ENCODE measurements at places on chromosomes 16 and 17.

DNA sequence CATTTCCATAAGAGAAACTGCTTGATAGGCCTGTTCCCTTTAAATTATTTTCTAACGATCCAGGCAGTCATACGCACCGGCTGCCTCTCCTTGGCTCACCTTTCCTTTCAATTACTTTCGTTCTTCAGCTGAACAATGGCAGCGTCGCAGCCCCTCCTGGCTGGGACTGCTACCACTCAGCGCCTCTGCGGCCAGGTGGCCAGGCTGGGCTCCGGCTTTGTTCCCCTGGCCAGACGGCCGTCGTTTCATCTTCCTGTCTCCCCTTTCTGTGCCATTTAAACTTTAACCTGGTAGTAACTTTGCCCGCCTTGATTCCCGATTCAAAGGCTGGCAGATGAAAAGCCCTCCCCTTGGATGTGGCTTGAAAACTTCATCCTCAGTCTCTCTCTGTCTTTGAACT, 79.0 kb downstream of the C16orf78 start:
- DNase-seq = no peak

DNA sequence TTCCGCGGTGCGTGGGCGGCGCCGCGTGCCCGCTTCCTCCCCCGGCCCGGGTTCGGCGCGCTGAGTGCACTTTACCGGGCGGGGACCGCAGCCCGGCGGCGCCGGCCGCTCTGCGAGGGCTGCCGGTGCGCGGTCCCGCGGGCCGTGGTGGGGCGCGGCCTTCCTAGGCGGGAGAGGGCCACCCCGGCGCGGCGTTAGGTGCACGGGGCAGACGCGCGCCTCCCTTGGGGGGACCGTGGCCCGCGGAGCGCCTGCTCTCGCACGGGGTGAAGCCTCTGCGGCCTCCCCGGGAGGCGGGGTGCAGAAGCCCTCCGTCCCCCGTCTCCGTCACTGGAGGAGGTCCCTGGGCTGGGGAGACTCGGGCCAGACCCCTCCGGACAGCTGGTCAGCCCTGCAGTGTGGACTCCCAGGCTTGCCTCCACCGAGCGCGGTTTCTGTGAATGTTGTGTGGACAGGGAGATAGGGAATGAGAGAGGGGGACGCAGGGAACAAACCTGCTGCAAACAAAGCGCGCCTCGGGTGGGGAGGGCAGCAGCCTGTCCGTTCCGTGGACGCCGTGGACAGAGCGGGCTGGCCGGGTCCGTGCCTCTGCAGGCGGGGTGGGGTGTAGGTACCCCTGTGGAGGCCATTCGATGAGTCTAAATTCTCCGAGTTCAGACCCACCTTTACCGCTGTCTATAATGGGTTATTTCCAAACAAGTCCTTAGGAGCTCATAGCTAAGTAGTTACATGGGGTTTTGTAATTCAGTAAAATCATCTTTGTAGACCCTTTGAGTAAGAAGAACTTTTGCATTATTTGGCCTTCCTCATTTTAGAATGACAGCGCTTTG, 721 bp downstream of the TBCD start:
- no peak for DNase-seq

- DNase-seq = no peak
Observed at GRCh38 chr17:42290577-42290976, 2.3 kb downstream of the STAT5A start.

DNA sequence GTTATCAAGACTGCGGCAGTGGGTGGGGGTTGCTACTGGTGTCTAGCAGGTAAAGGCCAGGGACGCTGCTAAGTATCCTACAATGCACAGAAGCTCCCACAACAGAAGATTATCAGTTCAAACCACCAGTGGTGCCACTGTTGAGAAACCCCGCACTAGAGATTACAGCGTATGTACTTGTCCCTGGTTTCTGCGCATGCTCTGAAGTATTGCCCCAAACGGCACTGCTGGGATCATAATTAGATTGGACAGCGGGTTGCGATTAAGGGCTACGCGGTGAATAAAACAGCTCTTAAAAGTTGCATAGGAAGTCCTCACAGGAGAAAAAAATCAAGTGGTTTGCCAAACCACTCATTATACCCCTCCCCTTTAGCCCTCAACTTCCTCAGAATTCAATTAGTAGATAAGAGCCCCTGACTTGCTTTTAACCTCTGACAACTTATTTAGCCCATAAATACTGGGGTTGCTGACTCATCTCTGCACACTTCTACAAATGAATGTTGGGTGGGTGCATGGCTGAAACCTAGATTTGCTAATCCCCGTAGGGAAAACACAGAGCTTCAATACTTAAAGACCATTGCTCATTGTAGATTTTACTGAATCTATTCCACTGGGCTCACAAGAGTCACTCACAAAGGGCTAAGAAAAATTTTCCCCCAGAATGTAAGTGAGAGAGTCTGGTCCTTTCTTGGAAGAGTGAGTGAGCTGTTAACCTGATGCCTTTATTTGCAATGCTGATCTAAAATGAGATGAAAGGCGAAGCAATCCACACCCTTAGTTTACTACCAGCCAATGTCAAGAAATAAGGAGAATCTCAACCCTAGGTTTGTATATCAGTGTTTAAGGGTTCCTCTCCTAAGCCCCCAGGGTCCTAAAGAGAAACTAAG, 91.8 kb downstream of the RGS9 start:
- peak; percentile 59 for DNase-seq

DNA sequence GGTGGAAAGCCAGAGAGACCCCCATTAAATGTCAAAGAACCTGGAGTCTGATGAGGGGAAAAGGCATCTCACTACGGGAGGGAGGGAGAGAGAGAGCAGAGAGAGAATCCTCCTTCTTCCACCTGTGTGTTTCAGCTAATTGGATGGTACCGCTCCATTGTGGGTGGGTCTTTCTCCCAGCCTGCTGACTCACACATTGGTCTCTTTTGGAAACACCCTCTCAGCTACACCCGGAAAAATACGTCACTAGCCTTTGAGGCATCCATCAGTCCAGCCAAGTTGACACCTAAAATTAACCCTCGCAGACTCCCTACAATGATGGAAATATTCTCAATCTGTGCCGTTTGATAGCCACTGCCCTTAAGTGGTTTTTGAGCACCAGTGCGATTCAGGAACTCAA, 100.4 kb downstream of the ELAC2 start:
- no peak for DNase-seq

DNA sequence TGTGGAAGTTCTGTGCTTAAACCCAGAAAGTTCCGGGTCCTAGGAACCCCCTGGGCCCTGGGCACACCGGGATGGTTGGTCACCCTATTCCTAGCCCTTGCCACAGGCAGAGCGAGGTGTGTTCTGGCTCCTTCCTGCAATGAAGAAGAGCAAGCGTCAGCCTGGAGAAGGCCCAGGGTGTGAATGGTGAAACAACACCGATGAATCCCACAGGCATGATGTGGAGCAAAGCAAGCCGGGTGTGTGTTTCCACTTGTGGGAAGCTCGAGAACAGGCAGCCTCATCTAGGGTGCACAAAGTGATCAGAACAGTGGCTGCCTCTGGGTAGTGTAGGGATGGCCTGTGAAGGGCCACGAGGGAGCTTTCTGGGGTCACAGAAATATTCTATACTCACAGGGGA, 13.8 kb downstream of the KCNG4 start:
- DNase-seq = no peak

All from CD4-positive, alpha-beta T cell treated with Interleukin-15 for 4 hours (primary cell).